Occipital lobe (tissue), 3 donors: ENCODE measurements at places on chromosomes 11 and 22. TPM values are rescaled to one million over a fixed set of nuclear protein-coding genes. Genes with fewer than 3 reads are reported as not detected.

PKP3 gene
- total RNA-seq, result under 0.01 TPM

CEP126 gene
- 9.4 TPM for total RNA-seq

CDC42EP2 gene
- 9.0 TPM for total RNA-seq

HPX gene
- total RNA-seq, result 2.3 TPM

NLRP14 gene
- 0.94 TPM for total RNA-seq

ASRGL1 gene
- total RNA-seq, result 23.6 TPM

APOL5 gene
- not detected for total RNA-seq

NAT10 gene
- 12.2 TPM for total RNA-seq

STIP1 gene
- total RNA-seq, result 69.4 TPM

SAA2 gene
- 0.31 TPM for total RNA-seq

PGA5 gene
- total RNA-seq, result not detected

SH3BP1 gene
- total RNA-seq, result 1.9 TPM

TRPM5 gene
- total RNA-seq, result not detected

TRPC6 gene
- 6.9 TPM for total RNA-seq

USP2 gene
- total RNA-seq, result 1.6 TPM

IRAG1 gene
- 1.4 TPM for total RNA-seq

TMEM191C gene
- total RNA-seq, result 4.4 TPM

IGF2 gene
- 25.6 TPM for total RNA-seq

HTR3A gene
- 0.31 TPM for total RNA-seq

GAL3ST1 gene
- 0.94 TPM for total RNA-seq

UCP3 gene
- total RNA-seq, result 0.62 TPM

ART1 gene
- 0.16 TPM for total RNA-seq

TRIM64C gene
- not detected for total RNA-seq

C11orf21 gene
- total RNA-seq, result 0.16 TPM

RIMBP3B gene
- total RNA-seq, result 0.62 TPM

OR52H1 gene
- total RNA-seq, result 0.47 TPM

GP1BB gene
- 21.8 TPM for total RNA-seq

NCF4 gene
- 2.5 TPM for total RNA-seq

ARHGAP8 gene
- total RNA-seq, result 1.4 TPM

PNPLA3 gene
- 12.8 TPM for total RNA-seq

SLC17A6 gene
- 21.2 TPM for total RNA-seq

FREY1 gene
- total RNA-seq, result 1.4 TPM

MYO7A gene
- 0.47 TPM for total RNA-seq

AQP11 gene
- 5.9 TPM for total RNA-seq

ABTB2 gene
- total RNA-seq, result 3.7 TPM
